ENCODE measurements at places on chromosomes 1 and 21.

GRCh38 chr1:55120538-55120937 lies 81.2 kb downstream of the PCSK9 start:
- DNase-seq, result no peak

DNA sequence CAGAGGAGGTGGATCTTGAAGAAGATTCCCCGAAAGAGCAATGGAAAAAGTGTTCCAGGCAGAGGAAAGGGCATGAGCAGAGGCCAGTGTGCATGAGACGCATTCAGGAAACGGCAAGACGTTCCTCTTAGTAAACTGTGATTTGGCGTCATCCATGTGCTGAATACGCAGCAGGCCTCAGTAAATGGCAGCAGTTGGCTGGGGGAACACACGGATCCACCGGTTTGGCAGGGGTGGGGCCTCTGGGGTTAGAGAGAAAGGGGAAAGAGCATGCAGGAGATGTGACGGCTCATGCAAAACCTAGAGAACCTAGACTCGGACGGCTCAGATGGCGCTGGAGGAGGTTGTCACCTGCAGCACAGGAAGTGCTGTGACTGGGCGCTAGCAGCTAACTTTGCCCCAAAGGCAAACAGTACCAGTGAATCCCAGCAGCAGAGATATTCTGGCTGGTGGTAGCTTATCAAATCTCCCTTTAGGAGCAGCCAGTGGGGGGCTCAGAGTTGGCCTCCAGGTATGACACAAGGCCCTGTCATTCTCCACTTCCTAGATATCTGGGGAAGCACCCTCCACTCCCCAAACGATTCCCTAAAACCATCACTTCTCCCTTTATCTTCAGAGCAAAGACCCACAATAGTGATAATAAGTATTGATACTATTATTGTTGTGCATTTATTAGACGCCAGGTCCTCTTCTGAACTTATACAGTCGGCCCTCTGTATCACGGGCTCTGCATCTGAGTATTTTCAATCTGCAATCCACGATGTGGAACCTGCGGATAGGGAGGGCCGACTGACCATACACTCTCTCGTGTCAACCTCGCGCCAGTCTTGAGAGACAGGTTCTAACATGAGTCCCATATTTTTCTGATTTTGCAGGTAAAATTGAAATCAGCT lies 7.6 kb downstream of the LAPTM5 start:
- DNase-seq, result no peak

DNA sequence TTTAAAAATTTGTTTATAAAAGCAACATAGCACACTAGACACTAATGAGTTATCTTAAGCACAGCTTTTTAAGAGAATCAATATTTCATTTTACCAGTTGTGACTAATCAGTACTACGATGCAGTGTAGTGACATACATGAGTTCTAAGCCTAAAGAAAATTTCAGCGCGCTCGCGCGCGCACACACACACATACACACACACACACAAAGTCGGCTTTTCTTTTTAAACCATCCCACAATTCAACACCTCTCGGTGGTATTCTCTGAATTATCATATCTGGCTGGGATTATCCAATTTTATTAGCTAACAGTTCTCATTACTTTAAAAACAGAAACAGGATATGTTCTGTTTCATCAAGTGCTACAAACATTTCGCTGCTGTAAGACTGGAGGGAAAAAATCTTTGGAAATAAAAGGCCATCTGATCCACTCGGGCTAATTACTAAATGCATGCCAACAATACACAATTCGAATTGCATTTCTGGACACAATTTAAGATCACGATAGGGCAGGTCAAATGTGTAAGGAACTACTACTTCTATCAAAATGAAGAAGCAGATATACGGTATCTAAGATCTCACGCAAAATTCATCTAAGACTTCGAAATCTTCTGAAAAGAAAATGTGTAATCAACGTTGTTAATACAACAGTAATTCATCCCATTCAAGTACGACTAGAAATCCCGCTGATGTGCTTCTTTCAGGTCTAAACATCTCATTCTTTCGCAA lies 1.2 kb downstream of the TUT4 start:
- DNase-seq, result peak; percentile 4

DNA sequence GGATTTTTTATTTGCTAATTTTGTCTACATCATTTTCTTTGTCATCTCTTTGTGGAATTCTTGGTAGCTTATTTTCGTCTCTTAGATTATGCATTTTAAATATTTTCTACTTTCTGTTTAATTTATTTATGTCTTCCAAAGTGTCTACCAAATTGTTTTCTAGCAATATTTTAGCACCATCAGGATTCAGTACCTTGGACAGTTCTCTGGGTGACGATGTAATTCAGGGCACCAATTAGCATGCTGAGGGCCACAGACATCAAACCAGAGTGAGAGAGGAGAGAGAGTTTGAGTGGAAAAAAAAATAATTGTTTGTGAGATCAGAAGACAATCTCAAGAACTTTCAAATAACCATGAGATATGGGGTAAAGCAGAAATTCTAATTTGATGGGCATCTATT lies 169.8 kb upstream of the CXADR start:
- no peak for DNase-seq

GRCh38 chr1:52424813-52425212 lies 20.4 kb downstream of the PRPF38A start:
- DNase-seq, result no peak

DNA sequence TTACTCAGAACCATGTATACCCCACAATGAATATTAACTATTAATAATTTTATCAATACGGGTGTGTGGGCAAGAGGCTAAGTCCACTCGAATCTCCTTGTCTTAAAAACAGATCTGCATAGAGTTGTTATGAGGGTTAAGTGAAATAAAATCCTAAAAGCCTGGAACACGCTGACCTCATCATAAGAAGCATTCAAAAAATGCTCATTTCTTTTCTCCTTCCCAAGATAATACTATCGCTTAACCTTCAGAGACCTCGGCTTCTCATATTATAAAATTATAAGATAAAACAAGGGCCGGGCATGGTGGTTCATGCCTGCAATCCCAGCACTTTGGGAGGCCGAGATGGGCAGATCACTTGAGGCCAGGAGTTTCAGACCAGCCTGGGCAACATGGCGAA lies 35.1 kb downstream of the LPAR3 start:
- no peak for DNase-seq

DNA sequence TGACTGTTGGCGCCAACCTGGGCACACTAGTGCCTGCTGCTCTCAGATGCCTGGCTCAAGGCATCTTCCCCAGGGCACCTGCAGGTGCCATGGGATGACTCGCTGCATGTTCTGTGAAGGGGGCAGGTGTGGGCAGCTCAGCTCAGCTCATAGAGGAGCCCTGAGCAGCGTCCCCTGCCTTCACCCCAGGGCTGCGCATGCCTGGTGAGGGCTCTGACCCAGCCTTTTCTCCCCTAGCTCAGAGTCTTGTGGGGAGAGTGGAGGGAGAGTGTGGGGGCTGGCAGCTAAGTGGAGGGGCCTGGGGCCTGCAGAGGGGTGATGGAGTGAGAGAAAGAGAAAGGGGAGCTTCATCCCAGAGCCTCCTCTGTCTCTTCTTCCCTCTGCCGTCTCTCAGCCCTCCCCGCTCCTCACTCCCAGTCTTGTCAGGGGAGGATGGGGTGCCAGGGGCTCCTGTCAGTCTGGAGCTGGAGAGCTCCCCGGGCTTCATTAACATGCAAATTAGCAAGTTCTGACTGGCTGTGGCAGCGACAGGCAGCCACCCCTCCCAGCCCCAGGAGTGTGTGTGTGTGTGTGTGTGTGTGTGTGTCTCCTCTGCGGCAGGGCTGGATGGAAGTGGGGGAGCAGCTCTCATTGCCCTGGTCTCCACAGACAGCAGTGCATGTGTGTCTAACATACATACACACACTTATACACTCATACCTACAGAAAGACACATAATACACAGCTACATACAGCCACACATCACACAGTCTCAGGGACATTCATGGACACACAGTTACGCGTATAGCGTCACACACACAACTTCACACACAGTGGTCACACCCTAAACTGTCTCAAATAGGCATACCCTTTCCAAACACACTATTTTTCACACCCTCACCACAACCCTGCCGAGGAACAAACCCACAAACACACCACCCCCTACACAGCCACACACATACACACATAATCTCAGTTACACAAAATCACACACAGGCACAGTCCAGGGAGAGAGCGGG lies 34.0 kb downstream of the FOXO6 start:
- DNase-seq, result no peak

DNA sequence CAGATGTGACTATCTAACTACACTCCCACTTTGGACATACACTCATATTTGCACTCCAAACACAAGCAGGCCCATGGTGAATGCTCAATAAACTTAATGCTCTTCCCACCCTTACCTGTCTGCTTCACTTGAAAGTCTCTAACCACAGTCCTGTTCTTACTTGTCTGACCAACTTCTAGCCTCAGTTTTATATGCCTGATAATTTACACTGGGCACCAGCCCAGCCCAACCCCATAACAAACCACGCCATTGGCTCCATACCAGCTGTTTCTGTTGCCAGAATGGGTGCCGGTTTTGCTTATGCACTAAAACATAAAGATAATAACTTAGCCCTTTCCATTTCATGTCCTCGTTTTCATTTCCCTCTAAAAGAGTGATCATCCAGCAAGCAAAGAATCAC lies 395.4 kb downstream of the NTNG1 start:
- DNase-seq, result no peak

DNA sequence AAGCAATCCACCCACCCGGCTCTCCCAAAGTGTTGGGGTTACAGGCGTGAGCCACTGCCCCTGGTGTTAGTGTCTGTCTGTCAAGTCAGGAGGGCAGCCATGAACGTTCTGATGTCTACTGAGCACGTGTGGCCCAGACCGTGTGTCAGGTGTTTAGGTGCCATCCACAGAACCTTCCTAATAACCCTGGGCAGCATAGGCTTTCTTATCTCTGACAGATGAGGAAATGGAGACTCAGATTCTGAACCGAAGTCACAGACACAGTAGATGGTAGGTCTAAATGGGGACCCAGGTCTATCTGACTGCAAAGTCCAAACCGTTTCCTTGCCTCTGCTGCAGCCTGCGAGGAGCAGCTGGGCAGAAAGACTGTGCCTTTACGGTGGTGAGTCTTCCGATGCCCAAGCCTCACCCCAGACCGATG lies 622 bp upstream of the IL6R start:
- no peak for DNase-seq

- DNase-seq, result no peak
Observed at GRCh38 chr1:193070386-193070753, 11.0 kb downstream of the RO60 start.

DNA sequence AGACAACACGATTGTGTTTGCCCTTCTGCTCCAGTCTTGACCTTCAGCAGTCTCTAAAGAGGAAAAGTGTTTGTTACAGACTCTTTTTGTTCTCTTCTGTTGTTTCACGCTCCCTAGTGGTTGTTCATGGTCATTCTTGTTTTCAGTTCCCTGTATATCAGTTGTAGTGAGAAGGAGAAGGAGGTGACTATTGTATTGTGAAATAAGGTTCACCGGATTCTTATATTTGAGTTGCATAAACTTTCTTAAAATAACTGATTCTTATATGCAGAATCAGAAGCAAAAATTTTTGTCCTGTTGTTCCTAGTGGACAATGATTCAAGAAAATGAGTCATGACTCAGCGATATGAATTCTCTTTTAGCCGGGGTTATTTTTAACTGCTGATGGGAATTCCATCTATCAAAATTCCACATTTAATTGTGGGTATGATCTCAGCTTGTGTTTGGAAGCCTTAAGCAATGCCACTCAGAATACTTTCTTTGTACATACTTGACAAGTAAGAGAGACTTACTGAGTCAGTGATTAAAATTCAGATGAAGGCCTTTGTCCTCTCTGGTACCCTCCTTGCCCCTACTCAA lies 152.2 kb downstream of the CLEC20A start:
- no peak for DNase-seq

DNA sequence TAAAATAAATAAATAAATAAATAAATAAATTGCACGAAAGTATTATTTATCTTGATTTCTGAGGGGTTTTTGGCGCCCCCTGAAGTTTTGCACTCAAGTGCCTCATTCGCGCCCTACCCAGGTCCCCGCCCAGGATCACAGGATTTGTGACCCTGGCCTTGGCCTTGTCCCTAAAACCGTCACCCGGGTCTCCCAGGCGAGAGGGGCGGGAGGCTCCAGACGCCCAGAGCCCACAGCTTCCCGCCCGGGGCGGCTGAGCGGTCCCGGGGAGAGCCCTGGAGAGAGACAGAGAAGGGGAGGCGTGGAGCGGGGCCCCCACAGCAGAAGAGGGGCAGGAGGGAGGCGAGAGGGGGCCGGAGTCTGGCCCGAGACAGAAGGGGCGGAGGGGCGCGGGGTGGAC lies 91.8 kb upstream of the CASZ1 start:
- no peak for DNase-seq

DNA sequence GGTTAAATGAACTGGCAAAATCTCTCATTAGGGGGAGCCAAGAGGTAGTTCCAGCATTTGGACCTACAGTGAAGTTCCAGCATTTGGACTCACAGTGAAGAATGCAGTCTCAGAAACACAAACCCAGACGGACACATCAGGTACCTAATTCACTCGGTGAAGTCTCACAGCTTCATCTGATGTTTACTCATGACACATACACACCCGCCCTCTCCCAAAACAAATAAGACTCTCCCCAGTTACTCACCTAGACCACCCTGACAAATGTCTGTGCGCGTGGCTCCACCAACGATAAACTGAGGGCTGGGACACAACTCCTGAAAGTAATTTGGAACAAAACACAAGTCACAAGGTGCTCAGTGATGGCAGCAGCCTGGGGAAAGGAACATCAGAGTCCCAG lies 11.4 kb downstream of the CAPN8 start:
- no peak for DNase-seq

- DNase-seq, result no peak
Observed at GRCh38 chr1:60906526-60906925, 175.8 kb upstream of the NFIA start.

DNA sequence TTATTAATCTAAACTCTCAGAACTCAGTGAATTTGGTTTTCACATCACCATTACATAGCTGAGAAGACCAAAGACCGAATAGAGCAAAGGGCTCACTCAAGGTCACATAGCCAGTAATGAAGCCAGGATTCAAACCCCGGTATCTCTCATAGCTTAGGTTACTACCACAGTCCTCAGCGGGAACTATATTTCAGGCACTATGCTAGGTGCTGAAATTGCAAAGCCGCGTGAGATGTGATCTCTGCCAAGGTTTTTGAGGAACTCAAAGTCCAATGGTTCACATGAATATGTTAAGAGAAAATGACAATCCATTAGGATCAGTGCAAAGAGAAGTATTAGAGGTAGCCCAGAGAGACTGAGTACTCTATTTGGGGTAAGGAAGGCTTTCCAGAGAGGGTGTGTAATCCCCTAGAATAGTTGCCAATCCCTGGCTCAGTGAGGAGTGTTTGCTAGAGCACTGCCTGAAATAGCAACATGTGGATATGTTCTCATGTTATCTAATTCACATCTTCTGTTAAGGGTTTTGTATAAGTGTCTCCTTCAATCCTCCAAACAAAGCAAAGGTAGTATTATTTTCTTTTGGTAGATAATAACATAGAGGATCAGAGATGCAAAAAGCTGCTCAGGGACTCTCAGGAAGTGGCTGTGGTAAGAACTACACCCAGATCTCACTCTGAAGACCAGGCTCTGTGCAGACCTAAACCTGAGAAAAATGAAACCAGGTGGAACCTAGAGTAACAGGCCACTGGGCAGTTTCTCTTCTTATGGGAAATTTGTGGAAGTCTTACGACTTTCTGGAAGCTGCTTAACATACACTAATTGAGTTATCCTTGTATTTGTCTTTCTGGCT lies 93.1 kb upstream of the C8B start:
- DNase-seq, result no peak

All from stimulated activated CD8-positive, alpha-beta memory T cell treated with anti-CD3 and anti-CD28 coated beads, Interleukin-2, amount 100 ng/mL, for 1 hour (primary cell).